ENCODE measurements at places on chromosomes 3 and 15.
A peak's percentile ranks its signal among the peaks of the same experiment; 100 is the strongest.

GRCh38 chr15:68733666-68734065, 87.0 kb downstream of the ANP32A start:
- peak; percentile 6 for DNase-seq
- no peaks in the 10 kb centered on the region for H3K4me1 ChIP-seq
- H3K27me3 ChIP-seq = no peaks in the 10 kb centered on the region
- H3K36me3 ChIP-seq = no peaks in the 10 kb centered on the region

GRCh38 chr15:76299786-76300185, 11.5 kb downstream of the ETFA start:
- DNase-seq = no peak
- H3K4me1 ChIP-seq = no peaks in the 10 kb centered on the region
- no peak overlapping the region for H3K27ac ChIP-seq
- no peaks in the 10 kb centered on the region for H3K36me3 ChIP-seq

DNA sequence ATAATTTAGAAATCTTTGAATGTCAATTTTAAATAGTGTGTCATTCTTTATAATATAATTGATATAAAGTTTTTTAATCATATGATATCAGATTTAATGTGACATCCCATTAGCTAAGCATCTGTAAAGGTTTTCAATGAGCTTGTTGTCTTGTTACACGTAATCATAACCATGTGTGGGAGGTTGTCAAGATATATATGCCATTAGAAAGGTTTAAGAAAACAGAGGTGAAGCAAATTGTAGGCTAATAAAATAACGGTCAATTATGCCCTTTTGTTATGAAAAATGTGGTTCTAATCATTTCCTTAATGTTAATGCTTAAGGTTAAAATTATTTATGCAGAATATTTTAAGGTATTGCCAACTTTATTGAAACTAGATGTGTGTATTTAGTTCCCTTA, 56.3 kb downstream of the RSRC1 start:
- no peak overlapping the region for H3K27ac ChIP-seq
- H3K36me3 ChIP-seq = no peaks in the 10 kb centered on the region
- H3K4me3 ChIP-seq = no peak overlapping the region
- no peaks in the 10 kb centered on the region for H3K4me1 ChIP-seq

GRCh38 chr3:82790307-82791097, 1029.1 kb upstream of the GBE1 start:
- no peak overlapping the region for H3K4me3 ChIP-seq
- no peak for DNase-seq
- no peaks in the 10 kb centered on the region for H3K36me3 ChIP-seq
- no peak overlapping the region for H3K27ac ChIP-seq
- no peaks in the 10 kb centered on the region for H3K4me1 ChIP-seq

- H3K4me3 ChIP-seq = peak overlapping the region; percentile 77
- no peak for DNase-seq
- H3K27ac ChIP-seq = peak overlapping the region; percentile 98
- no peaks in the 10 kb centered on the region for H3K27me3 ChIP-seq
- no peaks in the 10 kb centered on the region for H3K36me3 ChIP-seq
These were observed 139.6 kb downstream of the TMCO5A start for GRCh38 chr15:38074029-38074428.

GRCh38 chr3:71089271-71089847, 494.2 kb downstream of the FOXP1 start:
- no peaks in the 10 kb centered on the region for H3K27me3 ChIP-seq
- H3K36me3 ChIP-seq = no peaks in the 10 kb centered on the region
- H3K27ac ChIP-seq = no peak overlapping the region
- H3K4me1 ChIP-seq = peaks cover 20% of the 10 kb centered on the region

DNA sequence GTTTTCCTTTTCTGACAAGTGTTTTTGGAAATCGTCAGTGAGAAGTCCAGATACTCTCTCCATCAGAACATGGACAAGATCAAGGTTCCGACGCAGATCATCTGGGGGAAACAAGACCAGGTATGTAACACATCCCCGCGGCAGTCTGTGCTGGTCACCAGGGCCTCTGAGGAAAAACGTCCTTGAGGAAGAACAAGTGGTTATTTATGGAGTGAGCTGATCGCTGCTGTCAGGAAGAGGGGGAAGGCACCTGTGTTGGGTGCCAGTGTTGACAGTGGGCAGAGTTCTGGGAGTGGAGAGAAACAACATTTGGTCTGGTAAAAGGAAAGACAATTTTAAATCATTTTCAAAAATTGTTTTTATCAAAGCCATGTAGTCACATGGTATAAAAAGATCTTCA, 20.7 kb upstream of the RPP14 start:
- no peak overlapping the region for H3K27ac ChIP-seq
- no peak overlapping the region for H3K4me3 ChIP-seq
- H3K36me3 ChIP-seq = no peaks in the 10 kb centered on the region
- H3K4me1 ChIP-seq = no peaks in the 10 kb centered on the region
- no peaks in the 10 kb centered on the region for H3K27me3 ChIP-seq

DNA sequence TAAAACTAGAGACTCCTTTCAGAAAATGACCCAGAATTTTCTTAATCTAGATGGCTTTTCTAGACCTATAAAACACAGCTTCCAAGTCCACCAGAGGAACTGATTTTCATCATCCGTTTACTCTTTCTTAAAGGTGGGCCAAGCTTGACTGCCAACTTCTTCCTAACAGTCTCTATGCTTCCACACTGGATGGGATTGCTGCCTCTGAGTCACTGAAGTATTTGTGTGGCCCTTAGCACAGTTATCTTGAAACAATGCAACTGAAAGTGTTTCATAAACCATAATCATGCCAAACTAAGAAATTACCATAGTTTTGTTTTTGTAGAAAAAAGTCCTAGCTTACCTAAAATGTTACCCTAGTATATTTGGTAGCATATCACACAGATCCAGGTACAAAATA, 985.7 kb downstream of the TUSC7 start:
- no peak overlapping the region for H3K27ac ChIP-seq
- DNase-seq = no peak
- H3K36me3 ChIP-seq = no peaks in the 10 kb centered on the region

- H3K4me3 ChIP-seq = no peak overlapping the region
- no peaks in the 10 kb centered on the region for H3K4me1 ChIP-seq
- H3K27me3 ChIP-seq = no peaks in the 10 kb centered on the region
These were observed 21.8 kb upstream of the SLC25A38 start for GRCh38 chr3:39361252-39361927.

DNA sequence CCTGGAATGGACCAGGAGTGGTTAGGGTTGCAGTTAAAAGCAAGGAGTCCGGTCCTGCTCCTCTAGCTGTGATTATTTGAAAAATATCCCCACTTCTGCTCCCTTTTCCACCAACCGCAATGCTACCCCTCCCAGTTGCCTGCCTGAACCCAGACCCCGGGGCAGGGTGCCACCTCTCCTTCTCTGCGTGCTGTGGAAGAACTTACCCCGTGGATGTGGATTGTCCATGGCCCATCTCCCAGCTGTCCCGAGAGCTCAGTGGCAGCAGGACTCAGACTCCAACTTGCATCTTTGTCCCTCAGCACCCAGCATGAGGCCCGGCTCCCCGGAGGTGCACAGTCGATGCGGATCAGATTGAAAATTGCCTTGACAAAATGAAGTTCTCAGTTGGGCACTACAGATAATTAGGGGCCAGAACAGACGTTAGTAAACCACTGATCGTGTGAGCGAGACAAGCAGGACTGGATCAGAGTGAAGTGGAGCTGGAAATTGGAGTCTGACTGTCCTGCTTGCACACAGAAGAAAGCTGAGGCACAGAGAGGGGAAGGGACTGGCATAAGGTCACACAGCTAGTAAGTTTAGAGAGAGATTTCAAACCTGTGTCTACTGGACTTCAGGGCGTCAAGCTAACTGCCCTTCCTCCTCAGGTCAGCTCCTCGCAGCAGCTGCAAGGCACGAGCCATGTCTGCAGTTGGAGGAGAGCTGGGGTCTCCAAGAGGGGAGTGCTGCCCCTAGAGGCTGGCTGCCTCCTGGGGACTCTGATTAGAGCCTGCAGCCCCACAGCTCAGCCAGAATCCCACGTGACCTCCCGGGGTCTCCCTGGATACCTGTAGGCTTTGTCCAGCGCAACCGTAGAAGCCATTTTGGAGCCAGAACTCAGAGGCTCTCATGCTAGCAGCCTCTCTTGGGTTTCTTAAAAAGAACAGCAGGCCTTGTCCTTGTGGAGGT, 14.7 kb downstream of the SLC6A1 start:
- no peaks in the 10 kb centered on the region for H3K4me1 ChIP-seq
- H3K4me3 ChIP-seq = no peak overlapping the region
- H3K27me3 ChIP-seq = peaks cover 58% of the 10 kb centered on the region
- no peaks in the 10 kb centered on the region for H3K36me3 ChIP-seq

DNA sequence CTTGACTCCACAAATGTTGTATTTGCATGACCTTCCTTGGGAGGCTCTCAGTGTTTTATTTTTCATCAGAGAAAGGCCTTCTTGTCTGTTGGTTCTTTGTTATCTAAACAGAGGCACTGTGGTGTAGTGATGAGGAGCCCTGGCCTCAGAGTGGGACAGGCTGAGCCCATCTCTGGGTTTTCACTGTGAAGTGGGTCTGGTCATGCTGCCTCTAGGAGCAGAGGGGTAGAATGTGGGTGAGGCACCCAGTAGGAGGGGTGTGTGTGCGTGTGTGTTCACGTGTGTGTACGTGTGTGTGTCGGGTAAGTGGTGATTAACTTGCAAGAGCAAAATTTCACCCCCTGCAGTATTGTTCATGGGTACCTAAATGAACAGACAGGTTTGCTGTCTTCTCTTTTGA, 14.4 kb downstream of the KLF13 start:
- H3K4me3 ChIP-seq = no peak overlapping the region
- no peak for DNase-seq
- peaks cover 88% of the 10 kb centered on the region for H3K4me1 ChIP-seq
- no peaks in the 10 kb centered on the region for H3K36me3 ChIP-seq
- H3K27ac ChIP-seq = peak overlapping the region; percentile 12
- H3K27me3 ChIP-seq = no peaks in the 10 kb centered on the region

GRCh38 chr15:39642011-39642640, 61.2 kb downstream of the THBS1 start:
- no peaks in the 10 kb centered on the region for H3K4me1 ChIP-seq
- H3K36me3 ChIP-seq = no peaks in the 10 kb centered on the region
- no peaks in the 10 kb centered on the region for H3K27me3 ChIP-seq
- no peak overlapping the region for H3K4me3 ChIP-seq
- H3K27ac ChIP-seq = no peak overlapping the region

GRCh38 chr15:45634432-45635190, at the start of gene SQOR:
Gene SQOR, plus strand, starts transcription at chr15:45635029. Its CDS starts 23,895 bp downstream, at chr15:45658924.
- DNase-seq = peak; percentile 92
- no peaks in the 10 kb centered on the region for H3K36me3 ChIP-seq
- peaks cover 38% of the 10 kb centered on the region for H3K4me1 ChIP-seq
- peak within 1 kb of the TSS; percentile 80 for H3K4me3 ChIP-seq
- no peaks in the 10 kb centered on the region for H3K27me3 ChIP-seq

GRCh38 chr15:26391567-26392194, 381.2 kb downstream of the GABRB3 start:
- no peak overlapping the region for H3K27ac ChIP-seq
- no peak overlapping the region for H3K4me3 ChIP-seq
- DNase-seq = no peak
- H3K27me3 ChIP-seq = no peaks in the 10 kb centered on the region
- H3K4me1 ChIP-seq = no peaks in the 10 kb centered on the region
- H3K36me3 ChIP-seq = no peaks in the 10 kb centered on the region

- no peak overlapping the region for H3K4me3 ChIP-seq
- peaks cover 93% of the 10 kb centered on the region for H3K27me3 ChIP-seq
- no peak overlapping the region for H3K27ac ChIP-seq
- H3K4me1 ChIP-seq = no peaks in the 10 kb centered on the region
- no peaks in the 10 kb centered on the region for H3K36me3 ChIP-seq
These were observed 23.2 kb downstream of the SPTBN5 start for GRCh38 chr15:41870689-41871081.

DNA sequence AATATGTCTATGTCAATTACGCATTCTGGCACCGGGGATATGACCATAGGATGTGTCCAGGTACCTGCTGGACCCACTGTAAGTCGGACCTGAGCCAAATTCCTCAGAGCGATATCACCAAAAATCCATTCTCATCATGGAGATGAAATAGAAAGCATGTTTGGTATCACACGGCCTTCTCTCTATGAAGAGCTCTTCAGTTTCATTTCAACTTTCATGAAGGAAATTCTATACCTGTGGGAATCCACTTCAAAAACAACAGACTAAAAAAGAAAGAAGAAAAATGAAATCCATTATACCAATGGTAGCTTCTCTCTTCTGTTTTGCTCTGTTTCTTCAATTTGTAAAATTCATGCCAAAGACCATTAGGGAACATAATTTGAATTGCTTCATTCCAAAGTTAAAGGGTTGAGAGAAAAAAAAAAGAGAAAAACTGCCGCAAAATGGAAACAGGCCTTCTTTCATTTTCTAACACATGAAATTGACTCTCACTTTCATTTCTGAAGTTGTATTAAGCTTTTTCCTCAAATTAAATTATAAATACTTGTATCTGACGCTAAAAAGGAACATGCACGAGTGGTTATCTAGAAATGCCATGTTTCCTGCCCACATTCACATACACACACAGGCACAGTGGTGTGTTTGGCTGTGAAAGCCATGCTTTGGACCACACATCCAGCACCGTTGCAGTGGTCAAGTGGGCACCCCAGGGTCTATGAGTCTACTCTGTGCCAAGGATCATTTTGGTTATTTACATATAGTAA, 46.9 kb upstream of the DIPK2A start:
- peak overlapping the region; percentile 37 for H3K4me3 ChIP-seq
- H3K27ac ChIP-seq = no peak overlapping the region
- peaks cover 8% of the 10 kb centered on the region for H3K27me3 ChIP-seq
- no peaks in the 10 kb centered on the region for H3K36me3 ChIP-seq
- peak; percentile 59 for DNase-seq

GRCh38 chr3:132978464-132978863, 59.7 kb upstream of the TMEM108 start:
- no peaks in the 10 kb centered on the region for H3K4me1 ChIP-seq
- H3K27ac ChIP-seq = no peak overlapping the region
- no peak overlapping the region for H3K4me3 ChIP-seq
- H3K27me3 ChIP-seq = no peaks in the 10 kb centered on the region
- DNase-seq = no peak

- no peak overlapping the region for H3K27ac ChIP-seq
- DNase-seq = peak; percentile 29
- H3K4me3 ChIP-seq = no peak overlapping the region
- no peaks in the 10 kb centered on the region for H3K36me3 ChIP-seq
These were observed 14.4 kb upstream of the C3orf80 start for GRCh38 chr3:160210799-160211221.

DNA sequence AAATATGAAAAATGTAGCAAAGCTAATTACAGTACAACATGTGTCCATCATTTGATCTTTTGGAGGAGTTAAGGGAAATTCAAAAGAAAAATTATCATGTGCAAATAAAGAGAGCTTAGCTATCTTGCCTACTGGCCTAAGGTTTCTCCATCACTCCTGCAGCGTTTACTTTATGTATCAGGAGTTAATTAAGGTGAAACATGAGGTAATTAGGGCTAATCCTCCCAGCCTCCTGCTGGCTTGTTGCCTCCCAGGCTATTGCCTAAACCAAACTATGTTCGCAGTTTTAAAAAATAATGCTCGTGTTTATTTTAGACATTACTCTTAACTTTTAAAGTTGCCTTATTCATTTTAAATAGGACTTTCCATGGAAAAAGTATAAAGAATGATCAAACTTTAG, 367.5 kb downstream of the ROBO2 start:
- H3K4me3 ChIP-seq = no peak overlapping the region
- H3K4me1 ChIP-seq = no peaks in the 10 kb centered on the region
- H3K27ac ChIP-seq = no peak overlapping the region
- DNase-seq = no peak
- no peaks in the 10 kb centered on the region for H3K27me3 ChIP-seq
- H3K36me3 ChIP-seq = no peaks in the 10 kb centered on the region

Data from MM.1S (cell line).